ENCODE measurements at places on chromosomes 4 and X.

DNA sequence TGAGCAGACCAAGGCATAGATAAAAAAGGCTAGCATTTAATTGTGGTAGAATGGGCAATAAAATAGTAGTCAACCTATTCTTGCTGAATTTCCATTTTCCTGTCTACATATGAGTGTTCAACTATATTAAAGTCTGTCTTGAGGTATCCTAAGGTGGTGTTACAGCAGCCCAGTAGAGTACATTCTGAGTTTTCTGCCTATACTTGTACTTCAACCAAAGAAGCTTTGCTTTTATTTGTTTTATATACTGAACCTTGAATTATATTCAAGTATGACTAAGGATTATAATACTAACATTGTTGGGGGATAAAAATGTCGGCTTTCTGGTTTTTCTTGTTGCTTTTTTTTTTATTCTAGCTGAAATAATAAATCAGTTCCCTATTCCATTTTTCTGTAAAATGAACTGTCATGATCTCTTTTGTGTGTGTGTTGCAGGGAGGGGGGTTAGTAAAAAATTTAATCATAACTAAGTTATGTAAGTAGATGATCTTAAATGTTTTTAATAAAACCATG lies 106.7 kb downstream of the PDLIM5 start:
- DNase-seq: no peak

DNA sequence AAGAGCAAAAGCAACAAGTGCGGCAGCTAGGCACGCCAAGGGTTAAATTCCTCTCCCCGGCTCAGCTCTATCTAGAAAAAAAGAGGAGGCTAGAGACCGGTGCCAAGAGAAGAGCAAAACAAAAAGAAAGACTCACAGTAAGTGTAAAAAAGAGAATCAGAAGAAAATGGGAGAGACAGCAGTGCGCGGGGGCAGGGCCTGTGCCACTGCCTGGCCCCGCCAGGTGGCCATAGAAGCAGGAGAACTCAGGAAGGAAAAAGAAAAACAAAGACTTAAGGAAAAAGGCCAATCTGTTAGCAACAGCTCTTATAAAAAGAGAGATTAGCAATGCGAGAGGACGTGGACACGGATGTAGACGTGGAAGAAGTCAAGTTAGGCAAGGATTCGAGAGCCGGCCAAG lies 3.2 kb downstream of the ACOX3 start:
- DNase-seq: no peak

- no peak for DNase-seq
Measured at GRCh38 chrX:68669094-68669860, 21.8 kb downstream of the STARD8 start.

- DNase-seq: no peak
Measured at GRCh38 chr4:172813359-172813923, 355.2 kb upstream of the GALNT7 start.

- DNase-seq: no peak
Measured at GRCh38 chr4:52376132-52376704, 282.9 kb downstream of the USP46 start.

- no peak for DNase-seq
Measured at GRCh38 chrX:9646471-9647224, 119.0 kb downstream of the GPR143 start.

All from central memory CD8-positive, alpha-beta T cell (primary cell).